RPMI8226 (cell line): ENCODE measurements at places on chromosomes 13 and 19.

DNA sequence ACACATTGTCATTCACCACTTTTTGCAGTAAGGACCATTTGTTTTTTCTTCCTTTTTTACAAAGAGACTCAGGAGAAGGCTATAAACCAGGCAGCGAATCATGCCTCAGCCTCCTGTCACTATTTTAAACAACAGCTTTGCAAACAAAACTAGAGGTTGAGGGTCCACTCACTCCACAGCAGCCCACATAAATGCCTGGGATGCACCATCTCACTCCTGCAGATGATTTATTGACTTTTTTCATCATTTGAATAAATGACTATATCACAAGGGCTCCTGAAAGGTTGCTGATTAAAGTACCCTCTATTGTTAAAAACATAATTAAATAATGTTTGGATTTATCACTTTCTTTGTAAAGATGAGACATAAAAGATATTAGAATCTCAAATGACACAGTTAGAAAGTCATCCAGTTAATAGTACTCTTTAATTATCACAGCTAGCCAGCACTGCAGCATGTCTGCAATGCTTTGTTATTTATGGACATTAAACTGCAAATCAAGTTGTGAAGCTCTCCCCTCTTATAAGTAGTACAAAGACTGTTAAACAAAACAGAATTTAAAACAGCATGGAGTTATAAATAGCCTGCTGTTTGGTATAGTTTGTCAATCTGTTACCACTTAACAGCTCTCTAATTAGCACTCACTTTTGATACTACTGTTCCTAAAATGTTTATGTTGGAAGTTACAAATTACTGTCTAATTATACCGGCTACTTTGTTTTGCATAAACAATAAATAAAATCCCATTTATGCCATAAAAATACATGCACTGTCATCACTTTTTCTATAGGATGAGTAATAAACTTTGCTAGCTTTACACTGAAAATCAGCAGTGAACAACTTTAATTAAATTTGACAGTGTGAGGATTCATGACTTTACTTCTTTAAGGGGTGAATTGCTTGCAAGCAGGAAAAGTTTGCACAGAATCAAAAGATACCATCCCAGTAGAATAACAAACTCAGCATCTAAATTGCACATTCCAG is 853.2 kb downstream of the UQCRFS1 start:
- DNase-seq = no peak

DNA sequence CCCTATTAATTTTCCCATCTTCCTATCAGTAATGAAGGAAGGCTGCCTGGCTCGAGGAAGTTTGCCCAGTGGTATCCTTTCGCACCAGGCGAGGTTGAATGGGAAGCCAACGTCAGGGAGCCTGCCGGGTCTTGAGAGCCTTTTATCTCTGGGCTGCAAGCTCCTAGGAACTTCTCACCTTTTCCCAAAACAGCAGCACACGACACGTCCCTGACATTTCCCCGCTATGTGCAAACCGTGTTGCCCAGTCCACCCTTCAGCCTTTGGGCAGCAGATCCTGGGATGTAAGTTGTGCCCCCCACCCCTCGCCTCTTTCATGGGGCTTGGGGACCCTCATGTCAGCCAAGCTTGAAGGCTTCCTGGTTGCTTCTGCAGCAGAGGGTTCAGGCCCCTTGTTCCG is 179.1 kb downstream of the ZNF536 start:
- no peak for DNase-seq

GRCh38 chr19:56103027-56103614 is 18.0 kb downstream of the ZNF787 start:
- no peak for DNase-seq

DNA sequence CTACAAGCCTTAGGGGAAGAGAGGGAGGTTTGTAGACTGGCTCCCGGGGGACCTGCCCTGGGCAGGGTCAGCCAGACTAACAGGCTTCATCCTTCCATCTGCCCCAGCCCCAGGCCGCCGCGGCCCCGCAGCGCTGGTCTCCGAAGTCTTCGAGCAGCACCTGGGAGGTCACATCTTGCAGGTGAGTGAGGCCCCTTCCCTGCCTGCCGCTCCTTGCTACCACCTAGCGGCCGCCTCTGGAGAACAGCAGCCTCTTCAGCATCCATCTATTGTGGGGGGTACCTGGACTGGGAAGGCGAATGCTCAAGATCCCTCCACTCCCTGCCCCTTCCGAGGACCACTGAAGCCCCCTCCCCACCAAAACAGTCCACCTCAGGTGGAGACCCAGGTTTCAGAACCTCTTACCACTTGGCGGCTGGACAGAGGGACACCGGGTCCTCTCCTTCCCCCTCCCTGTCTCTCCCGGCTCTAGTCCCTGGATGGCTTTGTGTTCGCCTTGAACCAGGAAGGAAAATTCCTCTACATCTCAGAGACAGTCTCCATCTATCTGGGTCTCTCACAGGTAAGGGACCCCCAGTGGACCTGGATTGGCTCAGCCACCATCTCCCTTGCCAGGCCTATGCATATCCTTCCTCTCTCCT is 12.7 kb downstream of the NPAS1 start:
- DNase-seq = peak; percentile 69

GRCh38 chr13:76271728-76272232 is 614.4 kb downstream of the KCTD12 start:
- no peak for DNase-seq

GRCh38 chr13:75813323-75813722 is 177.2 kb downstream of the LMO7 start:
- DNase-seq = no peak

DNA sequence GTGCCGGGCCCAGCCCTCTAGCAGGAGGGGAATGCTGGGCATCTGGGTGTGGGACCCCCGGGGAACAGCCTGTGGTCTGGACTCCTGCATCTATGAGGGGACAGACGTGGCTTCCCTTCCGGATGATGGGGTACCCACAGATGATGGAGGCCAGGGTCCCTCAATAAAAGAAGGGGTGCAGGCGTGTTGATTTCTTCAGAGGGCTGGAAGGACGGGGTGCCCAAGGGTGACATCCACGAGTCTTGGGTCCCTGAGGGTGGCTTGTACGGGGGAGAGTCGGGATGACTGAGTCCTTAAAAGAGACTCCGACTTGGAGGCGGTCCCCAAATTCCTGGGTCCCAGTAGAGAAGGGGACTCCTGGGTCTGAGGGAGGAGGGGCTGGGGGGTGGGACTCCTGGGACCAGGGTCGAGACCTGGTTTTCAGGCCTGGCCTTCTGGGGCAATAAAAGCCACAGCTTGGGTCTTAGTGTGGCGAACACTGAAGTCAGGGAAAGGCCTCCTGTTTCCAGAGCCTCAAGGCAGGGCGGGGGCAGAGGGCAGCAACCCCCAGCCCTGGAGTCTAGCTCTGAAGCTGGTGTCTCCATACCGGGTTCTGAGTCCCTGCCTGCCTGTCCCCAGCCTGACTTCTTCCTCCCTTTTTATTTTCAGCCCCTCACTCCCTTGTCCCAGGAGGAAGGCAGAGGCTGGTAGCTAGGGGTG is 459 bp upstream of the GRIN2D start:
- no peak for DNase-seq

DNA sequence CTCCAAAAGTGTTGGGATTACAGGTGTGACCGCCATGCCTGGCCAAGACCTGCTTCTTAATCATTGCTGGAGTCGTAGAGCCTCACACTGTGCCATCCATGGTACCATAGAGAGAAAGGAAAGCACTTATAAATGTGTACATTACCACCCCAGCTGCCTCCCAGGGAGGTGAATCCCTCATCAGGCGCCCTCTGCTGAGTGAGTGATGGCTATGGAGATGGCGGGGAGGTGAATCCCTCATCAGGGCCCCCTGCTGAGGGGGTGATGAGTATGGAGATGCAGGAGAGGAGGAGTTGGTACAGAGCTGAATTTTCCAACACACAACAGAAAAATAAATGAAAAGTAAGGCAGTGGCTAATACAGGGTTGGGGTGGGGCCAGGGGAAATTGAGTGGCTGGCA is 263.4 kb downstream of the UQCRFS1 start:
- no peak for DNase-seq

- no peak for DNase-seq
Observed at GRCh38 chr13:46154136-46154801, 27.7 kb downstream of the LCP1 start.
